K562 (cell line): ENCODE measurements at places on chromosomes 7 and 10. TPM values are rescaled to one million over a fixed set of nuclear protein-coding genes. Genes with fewer than 3 reads are reported as not detected.

The VAX1 gene
- polyA plus RNA-seq = not detected in 2 replicates

DNA sequence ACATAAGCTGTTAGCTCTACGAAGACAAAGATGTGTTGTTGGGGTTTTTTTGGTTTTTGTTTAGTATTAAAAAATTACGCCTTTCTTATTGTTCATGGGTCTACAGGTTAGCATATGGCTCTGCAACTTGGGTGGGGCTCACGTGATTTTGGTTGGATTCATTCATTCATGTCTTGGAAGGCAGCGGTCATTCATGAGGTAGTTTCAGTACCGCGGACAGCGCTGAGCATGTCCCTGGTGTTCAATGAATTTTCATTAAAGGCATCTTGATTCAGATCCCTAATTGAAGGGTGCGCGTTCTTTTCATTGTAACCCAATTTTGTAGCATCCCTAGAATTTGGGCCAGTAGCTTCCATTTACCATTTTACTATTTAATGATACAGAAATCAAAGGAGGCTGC is 42.9 kb upstream of the TCERG1L start:
- no peak overlapping the region for H3K4me3 ChIP-seq
- DNase-seq = no peak
- H3K27ac ChIP-seq = no peak overlapping the region
- no peaks in the 10 kb centered on the region for H3K36me3 ChIP-seq
- H3K27me3 ChIP-seq = no peaks in the 10 kb centered on the region

DNA sequence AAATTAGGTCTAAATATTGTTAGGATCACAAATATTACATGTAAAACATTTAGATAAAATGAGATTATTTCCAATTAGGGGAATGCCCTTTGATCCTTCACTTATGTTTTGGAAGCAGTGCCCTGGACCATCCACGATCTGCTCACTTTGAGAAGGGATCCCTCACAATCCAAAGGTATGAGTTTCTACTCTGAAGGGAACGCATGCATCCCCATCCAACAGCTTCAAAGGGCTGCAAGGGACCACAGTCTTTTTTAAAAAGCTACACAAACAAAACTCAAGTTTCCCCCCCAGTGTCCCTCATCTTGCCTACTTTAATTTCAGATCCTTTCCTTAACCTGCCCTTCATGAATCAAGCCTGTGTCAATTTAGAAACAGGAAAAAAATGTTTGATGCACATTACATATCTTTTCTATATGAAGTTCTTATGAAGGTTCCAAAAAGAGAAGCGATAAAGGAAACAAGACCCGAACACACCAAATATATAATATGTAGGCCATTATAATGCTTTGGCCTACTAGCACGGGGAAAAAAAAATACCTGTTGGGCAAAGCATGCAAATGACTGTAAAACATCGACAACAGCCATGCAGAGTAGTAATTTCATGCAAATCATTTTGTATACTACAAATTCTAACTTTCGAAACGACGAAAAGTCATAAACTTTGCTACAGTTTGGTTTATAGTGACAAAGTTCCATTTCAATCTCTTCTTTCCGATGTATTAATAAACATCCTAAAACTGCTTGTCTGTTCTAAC is 2.0 kb downstream of the EIF3A start:
- peak overlapping the region; percentile 97; the same call in 2 of the 3 replicates for H3K27ac ChIP-seq
- H3K36me3 ChIP-seq = peaks cover 37% of the 10 kb centered on the region
- peak overlapping the region; percentile 92 for H3K4me3 ChIP-seq
- peaks cover 16% of the 10 kb centered on the region for H3K4me1 ChIP-seq
- H3K27me3 ChIP-seq = no peaks in the 10 kb centered on the region
- no peak for DNase-seq

DNA sequence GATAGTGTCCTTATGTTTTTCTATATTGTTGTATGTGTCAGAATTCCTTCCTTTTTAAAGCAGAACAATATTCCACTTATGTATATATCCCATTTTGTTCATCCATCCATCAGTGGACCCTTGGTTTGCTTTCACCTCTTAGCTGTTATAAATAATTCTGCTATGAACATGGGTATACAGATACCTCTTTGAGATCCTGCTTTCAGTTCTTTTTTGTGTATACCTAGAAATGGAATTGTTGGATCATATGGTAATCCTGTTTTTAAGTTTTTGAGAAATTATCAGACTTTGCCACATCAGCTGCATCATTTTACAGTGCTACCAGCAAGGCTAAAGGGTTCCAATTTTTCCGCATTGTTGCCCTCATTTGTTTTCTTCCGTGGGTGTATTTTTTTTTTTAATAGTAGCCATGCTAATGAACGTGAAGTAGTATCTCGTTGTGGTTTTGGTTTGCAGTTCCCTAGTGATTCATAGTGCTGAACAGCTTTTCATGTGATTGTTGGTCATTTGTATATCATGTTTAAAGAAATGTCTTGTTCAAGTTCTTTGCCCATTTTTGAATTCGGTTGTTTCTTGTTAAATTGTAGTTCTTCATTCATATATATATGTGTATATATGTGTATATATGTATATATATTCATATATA is 87.8 kb downstream of the LCOR start:
- H3K4me1 ChIP-seq = peaks cover 3% of the 10 kb centered on the region; the same call in 2 of the 3 replicates
- H3K36me3 ChIP-seq = 0 out of 3 replicates have a peak, but pooled peaks cover 4% of the 10 kb centered on the region
- no peak for DNase-seq
- H3K27ac ChIP-seq = no peak overlapping the region
- no peaks in the 10 kb centered on the region for H3K27me3 ChIP-seq

The ABCC2 gene
- 0.04 TPM in 1 of 2 replicates, not detected in the other for polyA plus RNA-seq

GRCh38 chr7:87512906-87513305 is 37.4 kb upstream of the ABCB4 start:
- DNase-seq = no peak
- no peaks in the 10 kb centered on the region for H3K27me3 ChIP-seq
- no peak overlapping the region for H3K4me3 ChIP-seq
- no peaks in the 10 kb centered on the region for H3K36me3 ChIP-seq
- H3K4me1 ChIP-seq = no peaks in the 10 kb centered on the region

The TMEM236 gene
- 0.09 and 0.13 TPM in 2 replicates for polyA plus RNA-seq

DNA sequence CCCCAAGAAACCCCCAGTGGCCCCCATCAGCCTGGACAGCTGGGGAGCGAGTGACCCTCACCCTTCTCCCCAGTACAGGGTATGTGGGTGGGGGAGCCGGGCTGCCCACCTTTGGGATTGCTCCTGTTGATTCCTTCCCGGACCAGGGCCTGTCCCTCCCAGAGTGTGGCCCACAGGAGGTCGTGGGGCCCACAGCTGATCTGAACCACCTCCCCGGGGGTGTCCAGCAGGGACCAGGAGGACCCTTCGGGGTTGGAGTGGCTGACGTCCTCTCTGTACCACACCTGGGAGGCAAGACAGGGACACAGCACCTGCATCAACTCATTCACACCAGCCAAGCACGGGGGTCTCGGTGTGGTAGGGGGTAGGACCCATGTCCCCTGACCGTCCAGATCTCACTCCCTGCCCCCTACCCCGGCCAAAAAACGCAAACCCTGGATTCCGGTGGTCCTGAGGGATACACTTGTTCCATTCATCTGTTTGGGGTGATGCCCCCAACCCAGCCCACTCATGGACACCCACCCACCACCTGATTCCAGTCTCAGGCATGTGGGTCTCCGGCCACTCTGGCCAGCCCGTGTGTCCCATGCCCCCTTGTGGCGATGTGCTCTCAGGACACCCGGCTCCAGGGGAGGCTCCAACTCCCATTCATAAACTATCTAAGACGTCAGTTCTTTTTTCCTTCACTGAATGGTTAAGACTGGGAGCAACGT is 10.9 kb downstream of the TECPR1 start:
- no peaks in the 10 kb centered on the region for H3K27me3 ChIP-seq
- no peak overlapping the region for H3K4me3 ChIP-seq
- no peaks in the 10 kb centered on the region for H3K36me3 ChIP-seq
- no peaks in the 10 kb centered on the region for H3K4me1 ChIP-seq

GRCh38 chr10:103276251-103276895 is 565 bp upstream of the INA start:
- H3K27me3 ChIP-seq = peaks cover 8% of the 10 kb centered on the region; the same call in 1 of the 2 replicates
- no peaks in the 10 kb centered on the region for H3K4me1 ChIP-seq
- no peak overlapping the region for H3K4me3 ChIP-seq
- no peaks in the 10 kb centered on the region for H3K36me3 ChIP-seq
- DNase-seq = no peak
- H3K27ac ChIP-seq = no peak overlapping the region

The C10orf95 gene
- polyA plus RNA-seq = 0.16 and 0.35 TPM in 2 replicates

The BTBD16 gene
- not detected in 2 replicates for polyA plus RNA-seq

The FAM25C gene
- polyA plus RNA-seq = not detected in 2 replicates

The CHST15 gene
- polyA plus RNA-seq = 0.04 and 0.23 TPM in 2 replicates

The CHN2 gene
- polyA plus RNA-seq = 0.12 TPM in 1 of 2 replicates, not detected in the other

DNA sequence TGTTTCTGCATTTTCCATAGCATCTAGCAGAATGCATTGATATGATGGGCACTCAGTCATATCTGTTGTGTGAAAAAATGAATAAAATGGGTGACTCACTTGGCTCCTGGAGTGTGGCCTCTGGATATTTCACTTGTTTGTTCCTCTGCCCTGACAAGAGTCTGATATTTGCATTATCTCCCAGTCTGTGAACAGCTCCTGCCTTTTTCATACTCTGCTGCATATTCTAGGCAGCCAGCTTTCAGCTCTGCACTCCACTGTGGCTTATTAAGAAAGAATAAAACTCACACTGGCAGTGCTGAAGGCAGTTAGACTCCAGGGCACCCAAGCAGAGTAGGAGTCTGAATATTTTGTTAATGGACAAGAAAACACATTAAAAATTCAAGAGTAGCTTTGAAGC is 623.9 kb downstream of the SORCS1 start:
- no peaks in the 10 kb centered on the region for H3K27me3 ChIP-seq
- H3K36me3 ChIP-seq = no peaks in the 10 kb centered on the region
- no peaks in the 10 kb centered on the region for H3K4me1 ChIP-seq
- no peak overlapping the region for H3K27ac ChIP-seq
- no peak for DNase-seq
- no peak overlapping the region for H3K4me3 ChIP-seq

- H3K4me3 ChIP-seq = no peak overlapping the region
- H3K27me3 ChIP-seq = peaks cover 35% of the 10 kb centered on the region
- H3K4me1 ChIP-seq = no peaks in the 10 kb centered on the region
- H3K36me3 ChIP-seq = no peaks in the 10 kb centered on the region
These were observed 63.7 kb upstream of the BAIAP2L1 start for GRCh38 chr7:98464558-98464940.

The MPP7 gene
- polyA plus RNA-seq = 0.28 and 0.39 TPM in 2 replicates

GRCh38 chr10:93220296-93221170 is 146.8 kb downstream of the CYP26A1 start:
- DNase-seq = peak; percentile 20
- no peaks in the 10 kb centered on the region for H3K36me3 ChIP-seq
- H3K4me3 ChIP-seq = peak overlapping the region; percentile 19; the same call in 1 of the 2 replicates
- no peaks in the 10 kb centered on the region for H3K27me3 ChIP-seq
- peaks cover 6% of the 10 kb centered on the region; the same call in 1 of the 2 replicates for H3K4me1 ChIP-seq

GRCh38 chr10:104304927-104305326 is 33.3 kb downstream of the ITPRIP start:
- peaks cover 3% of the 10 kb centered on the region; the same call in 1 of the 3 replicates for H3K36me3 ChIP-seq
- DNase-seq = no peak
- H3K27ac ChIP-seq = no peak overlapping the region
- H3K4me3 ChIP-seq = no peak overlapping the region
- no peaks in the 10 kb centered on the region; the same call in 1 of the 3 replicates for H3K4me1 ChIP-seq
- no peaks in the 10 kb centered on the region for H3K27me3 ChIP-seq

- no peaks in the 10 kb centered on the region for H3K36me3 ChIP-seq
- no peak overlapping the region for H3K4me3 ChIP-seq
- H3K27ac ChIP-seq = no peak overlapping the region; the same call in 2 of the 3 replicates
- no peak for DNase-seq
- peaks cover 26% of the 10 kb centered on the region for H3K4me1 ChIP-seq
These were observed 51.0 kb downstream of the AMZ1 start for GRCh38 chr7:2738766-2739549.

GRCh38 chr7:5265320-5266190 is 17.2 kb upstream of the SLC29A4 start:
- no peaks in the 10 kb centered on the region for H3K27me3 ChIP-seq
- H3K27ac ChIP-seq = no peak overlapping the region
- DNase-seq = no peak
- H3K36me3 ChIP-seq = no peaks in the 10 kb centered on the region
- no peak overlapping the region for H3K4me3 ChIP-seq

DNA sequence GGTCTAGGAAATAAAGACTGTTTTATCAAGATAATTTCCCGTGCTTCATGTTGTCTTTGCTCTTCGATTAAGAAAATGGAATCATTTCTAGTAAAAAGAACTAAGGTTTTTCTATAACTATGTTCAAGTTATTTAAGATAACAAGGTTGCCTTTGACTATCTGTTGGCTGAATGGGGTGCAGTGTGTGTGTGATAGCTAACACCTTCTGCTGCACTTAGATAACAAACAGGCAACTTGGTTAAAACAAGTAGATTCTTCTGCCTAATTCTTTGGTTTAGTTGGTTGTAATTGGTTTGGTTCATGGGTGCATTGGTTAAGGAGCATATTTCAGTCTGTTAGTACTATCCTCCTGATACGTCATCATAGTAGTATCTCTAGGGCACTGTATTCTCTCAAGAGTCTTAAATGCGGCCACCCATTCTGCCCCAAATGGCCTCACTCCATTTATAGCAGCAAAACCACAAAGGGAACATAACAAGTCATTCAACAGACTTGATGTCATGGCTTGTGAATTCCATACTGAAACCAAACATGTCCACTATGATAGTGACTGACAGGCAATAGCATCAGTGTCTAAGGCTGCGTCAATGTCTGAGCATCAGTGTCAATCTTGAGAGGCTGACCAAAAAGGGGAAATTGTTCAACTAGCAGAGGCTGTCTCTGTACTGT is 55.7 kb downstream of the CCDC3 start:
- H3K27ac ChIP-seq = no peak overlapping the region
- H3K4me1 ChIP-seq = no peaks in the 10 kb centered on the region
- no peak overlapping the region for H3K4me3 ChIP-seq

DNA sequence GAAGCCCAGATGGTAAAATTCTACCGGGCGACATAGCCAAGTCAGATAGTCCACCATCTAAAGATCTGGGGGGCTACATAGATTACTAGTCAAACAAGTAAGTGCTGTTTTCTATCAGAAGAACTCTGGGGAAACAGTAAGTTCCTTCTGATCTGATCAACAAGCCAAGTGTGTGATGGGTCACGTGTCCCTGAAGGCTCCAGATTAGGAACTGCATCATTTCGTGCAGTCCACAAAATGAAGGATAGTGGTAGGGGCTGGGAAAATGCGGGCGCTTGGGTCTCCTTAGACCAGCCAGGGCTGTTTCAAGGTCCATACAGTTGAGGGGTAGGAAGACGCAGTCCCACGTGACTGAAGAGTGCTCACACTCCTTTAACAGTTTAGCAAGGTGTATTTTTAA is 1.8 kb upstream of the CHN2 start:
- H3K4me1 ChIP-seq = no peaks in the 10 kb centered on the region
- H3K4me3 ChIP-seq = no peak overlapping the region
- H3K36me3 ChIP-seq = no peaks in the 10 kb centered on the region
- no peak overlapping the region for H3K27ac ChIP-seq
- peaks cover 14% of the 10 kb centered on the region; the same call in 1 of the 3 replicates for H3K27me3 ChIP-seq

The EPHB6 gene
- polyA plus RNA-seq = 12.0 and 16.3 TPM in 2 replicates
